ENCODE measurements at places on chromosomes 7 and 10. TPM values are rescaled to one million over a fixed set of nuclear protein-coding genes. Genes with fewer than 3 reads are reported as not detected.

GRCh38 chr7:153566324-153566723, 485.9 kb upstream of the DPP6 start:
- H3K27ac ChIP-seq = no peak overlapping the region
- ATAC-seq = no peak
- H3K36me3 ChIP-seq = no peaks in the 10 kb centered on the region
- H3K27me3 ChIP-seq = no peaks in the 10 kb centered on the region
- H3K4me3 ChIP-seq = no peak overlapping the region
- no peaks in the 10 kb centered on the region for H3K4me1 ChIP-seq

DNA sequence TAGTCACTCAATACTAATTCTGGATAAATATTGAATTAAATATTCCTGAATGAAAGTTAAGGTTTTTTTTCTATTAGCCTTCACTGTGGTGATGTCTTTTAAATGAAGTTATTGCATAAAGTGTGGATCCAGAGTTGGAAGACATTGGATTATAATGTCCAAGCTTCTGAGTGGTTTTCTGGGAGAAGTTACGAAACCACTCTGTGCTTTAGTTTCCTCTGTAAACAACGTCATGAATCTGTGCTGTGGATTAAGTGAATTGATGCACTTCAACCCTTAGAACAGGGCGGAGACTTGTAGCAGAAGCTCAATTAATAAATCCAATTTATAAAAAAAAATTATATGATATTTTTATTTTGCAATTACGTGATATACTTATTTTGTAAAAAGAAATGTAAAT, 271.7 kb downstream of the BICC1 start:
- no peaks in the 10 kb centered on the region for H3K36me3 ChIP-seq
- H3K27me3 ChIP-seq = peaks cover 3% of the 10 kb centered on the region
- H3K27ac ChIP-seq = no peak overlapping the region
- ATAC-seq = no peak
- H3K4me1 ChIP-seq = no peaks in the 10 kb centered on the region

- ATAC-seq = no peak
- H3K27ac ChIP-seq = no peak overlapping the region
- H3K4me1 ChIP-seq = peaks cover 9% of the 10 kb centered on the region
- no peaks in the 10 kb centered on the region for H3K27me3 ChIP-seq
- no peaks in the 10 kb centered on the region for H3K36me3 ChIP-seq
Observed at GRCh38 chr10:128211064-128211504, 84.9 kb upstream of the MKI67 start.

DNA sequence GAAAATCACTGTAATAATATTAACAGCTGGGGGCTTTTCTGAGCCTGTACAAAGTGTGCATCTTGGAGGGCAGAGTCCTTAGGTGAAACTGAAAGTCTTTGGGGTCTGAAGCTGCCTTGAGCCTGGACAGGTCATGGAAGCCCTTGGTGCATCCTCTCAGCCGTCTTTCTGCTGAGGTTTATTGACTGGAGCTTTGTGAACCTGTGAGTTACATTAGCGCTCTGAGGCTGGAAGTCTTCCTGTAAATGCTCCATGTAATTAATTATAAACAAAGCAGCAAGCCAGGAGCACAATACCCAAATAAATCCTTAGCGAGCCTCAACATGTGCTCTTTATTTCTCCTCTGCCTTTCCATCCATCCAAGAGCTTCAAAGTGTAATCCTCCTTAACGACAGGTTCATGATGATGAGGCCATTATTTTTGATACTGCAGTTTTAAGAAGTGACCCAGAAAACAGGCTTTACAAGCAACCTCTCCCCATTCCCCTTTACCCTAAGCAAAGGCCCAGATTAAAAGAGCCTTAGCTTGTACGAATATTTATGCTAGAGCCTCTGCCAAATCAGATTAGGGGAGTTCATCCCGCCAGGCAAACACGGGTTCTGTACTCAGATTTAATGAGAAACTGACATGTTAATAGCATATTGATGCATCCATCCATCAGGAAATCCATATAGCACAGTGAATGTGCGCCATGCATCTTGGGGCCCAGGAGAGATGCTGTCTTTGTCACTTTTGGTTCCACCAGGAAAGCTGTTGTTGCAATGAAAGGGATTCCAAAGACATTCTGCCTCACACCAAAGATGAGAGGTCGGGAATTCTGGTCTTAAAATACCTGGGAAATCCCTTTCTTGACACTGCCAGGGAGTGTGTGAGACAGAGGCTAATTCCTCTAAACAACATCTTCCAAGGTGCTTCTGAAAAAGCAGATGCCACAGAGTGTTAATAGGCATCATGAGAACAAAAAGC, 118.1 kb downstream of the ANLN start:
- no peaks in the 10 kb centered on the region for H3K4me1 ChIP-seq
- H3K27ac ChIP-seq = no peak overlapping the region
- H3K36me3 ChIP-seq = no peaks in the 10 kb centered on the region

- no peaks in the 10 kb centered on the region for H3K36me3 ChIP-seq
- no peak overlapping the region for H3K27ac ChIP-seq
- no peak overlapping the region for H3K4me3 ChIP-seq
Observed at GRCh38 chr10:78802866-78803265, 265.9 kb upstream of the ZMIZ1 start.

- H3K4me1 ChIP-seq = peaks cover 40% of the 10 kb centered on the region
- H3K27me3 ChIP-seq = no peaks in the 10 kb centered on the region
- peaks cover 70% of the 10 kb centered on the region for H3K36me3 ChIP-seq
- no peak for ATAC-seq
- peak overlapping the region; percentile 69 for H3K4me3 ChIP-seq
Observed at GRCh38 chr7:141586878-141587277, 35.7 kb downstream of the AGK start.

- H3K4me1 ChIP-seq = no peaks in the 10 kb centered on the region
- H3K27me3 ChIP-seq = peaks cover 25% of the 10 kb centered on the region
- no peak for ATAC-seq
- no peak overlapping the region for H3K4me3 ChIP-seq
Observed at GRCh38 chr10:86305521-86305920, 61.1 kb downstream of the GRID1 start.

- no peak overlapping the region for H3K4me3 ChIP-seq
- no peaks in the 10 kb centered on the region for H3K4me1 ChIP-seq
- no peak for ATAC-seq
- peaks cover 16% of the 10 kb centered on the region for H3K27me3 ChIP-seq
Observed at GRCh38 chr10:60901561-60902235, 42.3 kb downstream of the RHOBTB1 start.

DNA sequence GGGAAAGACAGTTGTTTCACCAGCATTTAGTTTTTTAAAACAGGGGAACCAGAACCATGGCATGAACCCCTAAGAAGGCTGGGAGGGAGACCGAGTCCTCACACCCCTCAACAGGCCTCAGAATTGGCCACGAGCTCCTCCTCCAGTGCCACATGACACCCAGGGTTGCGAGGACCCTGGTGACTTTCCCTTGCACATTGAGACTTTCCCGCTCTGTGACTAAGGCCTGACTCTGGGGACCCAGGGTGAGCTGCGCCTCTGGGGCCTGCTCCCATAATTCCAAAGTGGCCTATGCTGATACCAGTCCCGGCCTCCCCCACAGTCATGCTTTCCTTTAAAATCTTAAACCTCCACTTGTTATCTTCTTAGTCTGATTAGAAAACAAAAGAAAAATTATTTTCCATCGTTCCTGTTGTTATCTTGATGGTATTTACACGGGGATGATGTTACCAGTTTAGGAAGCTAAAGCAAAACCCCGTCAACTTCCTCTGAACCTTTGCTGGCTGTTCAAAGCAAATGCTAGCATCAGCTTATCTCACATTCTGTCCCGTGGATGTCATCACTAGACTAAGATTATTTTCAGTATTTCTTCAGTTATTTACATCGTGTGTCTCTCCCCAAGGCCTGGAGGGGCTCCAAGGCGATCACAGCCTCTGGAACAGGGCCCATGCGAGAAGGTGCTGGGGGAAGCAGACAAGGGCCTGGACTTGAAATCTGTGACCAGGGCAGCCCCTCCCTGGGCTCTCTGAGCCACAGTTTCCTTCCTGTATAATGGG, 42.1 kb downstream of the FAM53B start:
- H3K36me3 ChIP-seq = peaks cover 87% of the 10 kb centered on the region
- peak; percentile 69 for ATAC-seq
- peak overlapping the region; percentile 91 for H3K4me3 ChIP-seq

GRCh38 chr10:131660427-131660826, 240.4 kb upstream of the PPP2R2D start:
- H3K4me1 ChIP-seq = no peaks in the 10 kb centered on the region
- peaks cover 10% of the 10 kb centered on the region for H3K27me3 ChIP-seq
- no peak for ATAC-seq

DNA sequence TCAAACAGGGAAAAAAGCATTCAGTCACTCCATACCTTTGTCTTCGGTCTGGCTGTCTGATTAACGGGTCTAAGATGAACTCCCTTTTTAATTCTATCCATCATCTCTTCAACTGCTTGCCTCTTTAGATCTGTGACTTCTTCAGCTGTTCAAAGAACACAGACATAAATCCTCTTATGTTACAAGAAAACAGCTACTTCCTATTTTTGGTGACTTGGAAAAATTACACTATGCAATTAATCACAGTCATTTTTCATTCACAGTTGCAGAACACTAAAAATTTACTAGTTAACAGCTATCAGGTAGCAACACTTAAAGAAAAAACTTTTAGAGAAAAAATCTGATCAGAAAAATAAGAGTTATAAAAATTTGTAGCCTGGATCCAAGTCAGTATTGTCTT, 66.0 kb downstream of the ENO4 start:
- no peaks in the 10 kb centered on the region for H3K4me1 ChIP-seq
- H3K27ac ChIP-seq = no peak overlapping the region
- peaks cover 3% of the 10 kb centered on the region for H3K27me3 ChIP-seq

DNA sequence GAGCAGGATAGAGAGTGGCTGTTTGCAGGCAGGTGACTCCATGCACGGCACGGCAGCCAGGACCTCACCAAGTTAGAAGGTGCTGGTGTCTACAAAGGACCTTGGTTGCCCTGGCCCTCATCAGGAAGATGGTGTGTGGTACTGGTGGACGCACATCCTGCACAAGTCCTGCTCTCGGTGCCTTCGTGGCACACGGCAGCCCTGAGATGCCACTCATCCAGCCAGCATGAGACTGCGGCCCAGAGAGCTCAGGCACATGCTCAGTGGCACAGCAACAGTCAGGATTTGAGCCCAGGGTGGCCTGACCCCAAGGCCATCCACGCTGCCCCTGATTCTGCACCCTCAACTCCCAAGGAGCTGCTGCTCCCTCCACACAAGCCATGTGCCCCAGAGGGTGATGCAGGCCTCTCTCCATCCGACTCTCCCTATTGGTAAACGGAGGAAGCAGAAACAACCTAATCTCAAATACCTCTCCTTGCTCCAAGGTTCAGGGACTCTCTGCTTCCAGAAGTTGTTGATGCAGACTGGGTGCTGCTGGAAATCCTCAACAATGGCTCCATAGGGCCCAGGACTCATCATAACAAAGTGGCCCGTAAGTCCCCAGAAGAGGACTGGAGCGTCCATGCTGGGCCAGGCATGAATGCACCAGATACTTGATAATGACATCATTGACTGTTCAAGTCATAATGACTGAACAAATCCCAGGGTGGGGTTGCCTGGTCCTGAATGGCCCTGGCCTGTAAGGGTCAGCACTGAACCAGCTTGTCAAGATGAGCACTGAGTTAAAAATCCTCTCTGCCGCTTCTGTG, 93.6 kb downstream of the ARHGAP22 start:
- ATAC-seq = no peak
- no peaks in the 10 kb centered on the region for H3K36me3 ChIP-seq
- no peak overlapping the region for H3K27ac ChIP-seq

DNA sequence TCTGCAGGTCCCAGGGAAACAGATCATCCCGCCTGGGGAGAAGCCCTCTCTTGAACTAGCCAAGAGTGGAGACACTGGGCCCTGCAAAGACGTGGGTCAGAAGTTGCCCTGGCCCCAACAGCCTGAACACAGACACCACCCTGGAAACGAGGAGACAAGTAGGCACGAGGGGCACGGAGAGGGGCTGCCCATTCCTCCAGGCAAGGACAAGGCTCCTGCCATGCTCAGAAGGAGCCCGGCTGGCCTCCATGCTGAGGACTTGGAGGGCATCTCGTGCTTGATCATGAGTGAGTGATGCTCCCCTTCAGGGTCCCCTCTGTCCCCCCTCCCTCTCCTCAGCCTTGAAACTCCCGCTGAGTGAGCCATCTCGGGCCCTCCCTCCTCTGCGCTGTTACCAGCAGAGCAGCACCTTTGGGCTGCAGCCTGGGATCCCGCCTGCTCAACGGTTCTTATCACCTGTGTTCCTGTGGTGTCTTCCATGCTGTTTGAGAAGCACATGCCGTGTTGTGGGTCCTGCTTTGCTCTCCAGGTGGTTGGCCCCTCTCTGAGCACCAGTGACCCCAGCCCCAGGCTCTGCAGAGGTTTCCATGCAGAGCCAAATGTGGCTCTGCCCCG, 544.3 kb downstream of the TCERG1L start:
- H3K4me1 ChIP-seq = no peaks in the 10 kb centered on the region
- H3K27ac ChIP-seq = no peak overlapping the region
- no peaks in the 10 kb centered on the region for H3K36me3 ChIP-seq
- peaks cover 5% of the 10 kb centered on the region for H3K27me3 ChIP-seq

- H3K27me3 ChIP-seq = no peaks in the 10 kb centered on the region
- ATAC-seq = no peak
- H3K4me3 ChIP-seq = no peak overlapping the region
- no peaks in the 10 kb centered on the region for H3K36me3 ChIP-seq
- peaks cover 5% of the 10 kb centered on the region for H3K4me1 ChIP-seq
- no peak overlapping the region for H3K27ac ChIP-seq
Observed at GRCh38 chr7:128841171-128841690, 11.0 kb downstream of the FLNC start.

DNA sequence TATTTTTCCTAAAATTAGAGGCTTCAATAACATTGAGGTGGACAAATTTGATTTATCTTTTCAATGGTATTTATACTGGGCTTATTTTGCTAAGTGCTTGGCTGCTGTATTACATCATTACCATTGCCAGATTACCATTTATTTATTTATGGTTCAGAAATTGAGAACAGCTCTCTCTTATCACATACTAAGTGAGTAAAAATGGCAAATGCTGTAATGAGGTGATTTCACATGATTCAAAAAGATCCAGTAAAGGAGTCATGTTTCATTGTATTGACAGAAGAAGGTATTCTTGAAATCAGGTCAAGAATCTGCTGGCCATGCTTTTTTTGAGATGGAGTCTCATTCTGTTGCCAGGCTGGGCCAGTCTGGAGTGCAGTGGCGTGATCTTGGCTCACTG, 322.6 kb downstream of the KIF20B start:
- H3K36me3 ChIP-seq = no peaks in the 10 kb centered on the region
- peaks cover 14% of the 10 kb centered on the region for H3K27me3 ChIP-seq
- H3K4me3 ChIP-seq = no peak overlapping the region
- no peaks in the 10 kb centered on the region for H3K4me1 ChIP-seq

GRCh38 chr7:5545222-5545914, 121.7 kb upstream of the TNRC18 start:
- no peaks in the 10 kb centered on the region for H3K36me3 ChIP-seq
- peaks cover 5% of the 10 kb centered on the region for H3K4me1 ChIP-seq
- no peak overlapping the region for H3K27ac ChIP-seq

Gene CNOT4
- 28.1 TPM for total RNA-seq

Gene ALDH18A1
- 98.5 TPM for total RNA-seq

Gene AGMO
- not detected for total RNA-seq

Gene NODAL
- total RNA-seq = not detected

Gene SDHAF3
- 17.8 TPM for total RNA-seq

Gene CHCHD2
- total RNA-seq = 498 TPM

Gene POT1
- total RNA-seq = 45.1 TPM

Gene STEAP1B
- 0.32 TPM for total RNA-seq
